ENCODE measurements at places on chromosomes 2 and 18.

GRCh38 chr18:76306685-76307292 lies 188.3 kb downstream of the ZNF516 start:
- DNase-seq: no peak

- DNase-seq: no peak
These were observed 26.5 kb downstream of the GPR39 start for GRCh38 chr2:132443106-132443505.

DNA sequence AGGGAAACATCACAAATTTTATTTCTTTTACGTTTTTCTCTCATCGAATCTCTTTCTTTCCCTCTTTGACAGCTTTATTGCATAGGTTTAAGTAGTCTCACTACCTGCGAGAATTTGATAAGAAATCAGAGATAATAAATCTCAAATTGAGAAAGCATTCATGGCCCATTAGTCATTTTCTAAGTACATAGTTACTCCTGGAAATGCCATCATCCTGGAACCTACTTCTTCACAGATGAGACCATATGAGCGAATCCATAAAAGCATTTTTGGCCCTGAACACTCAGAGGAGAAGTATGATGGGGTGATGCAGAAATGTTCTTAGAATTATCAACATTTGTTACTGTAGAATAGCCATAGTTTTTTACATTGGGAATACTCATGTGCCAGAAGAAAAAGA lies 138.0 kb upstream of the ARHGAP28 start:
- peak; percentile 47 for DNase-seq

DNA sequence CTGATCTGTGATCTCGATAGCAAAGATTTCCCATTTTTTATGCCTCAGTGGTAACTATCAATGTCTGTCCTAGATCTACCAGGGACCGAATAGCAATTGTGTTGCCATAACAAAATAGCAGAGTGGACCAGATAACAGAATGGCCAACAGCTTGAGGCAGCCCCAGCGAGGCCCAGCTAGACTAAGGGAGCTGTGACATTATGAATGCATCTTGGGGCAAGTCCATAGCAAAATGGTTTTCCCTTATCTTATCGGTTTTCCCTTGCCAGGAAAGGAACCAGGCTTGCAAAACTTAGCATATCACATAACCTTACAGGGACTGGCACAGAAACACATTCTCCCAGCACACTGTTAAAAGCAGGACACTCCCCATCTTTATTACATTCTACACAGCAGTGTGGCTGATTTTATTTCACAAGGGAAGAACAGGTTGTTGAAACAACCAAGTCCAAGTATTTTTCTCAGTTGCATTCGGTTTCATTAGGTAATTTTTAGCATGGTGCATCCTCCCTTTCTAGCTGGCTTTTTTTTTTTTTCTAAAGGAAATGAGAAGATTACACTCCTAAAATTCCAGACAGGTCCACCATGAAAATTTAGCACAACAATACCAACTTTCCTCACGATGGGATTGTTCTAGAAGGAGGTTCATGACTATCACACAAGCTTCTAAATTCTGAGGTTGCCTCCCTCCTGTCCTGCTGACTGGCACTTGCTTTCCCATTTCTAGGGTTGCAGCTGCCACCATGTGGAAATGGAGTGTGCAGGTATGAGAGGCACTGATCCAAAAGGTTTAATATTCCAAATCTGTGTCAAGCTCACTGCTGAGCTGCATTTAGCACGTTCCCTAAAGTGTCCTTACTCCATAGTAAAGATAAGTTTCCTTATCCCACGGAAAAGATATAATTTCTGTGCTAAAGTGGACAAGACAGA lies 97.0 kb upstream of the SLC35G4 start:
- no peak for DNase-seq

DNA sequence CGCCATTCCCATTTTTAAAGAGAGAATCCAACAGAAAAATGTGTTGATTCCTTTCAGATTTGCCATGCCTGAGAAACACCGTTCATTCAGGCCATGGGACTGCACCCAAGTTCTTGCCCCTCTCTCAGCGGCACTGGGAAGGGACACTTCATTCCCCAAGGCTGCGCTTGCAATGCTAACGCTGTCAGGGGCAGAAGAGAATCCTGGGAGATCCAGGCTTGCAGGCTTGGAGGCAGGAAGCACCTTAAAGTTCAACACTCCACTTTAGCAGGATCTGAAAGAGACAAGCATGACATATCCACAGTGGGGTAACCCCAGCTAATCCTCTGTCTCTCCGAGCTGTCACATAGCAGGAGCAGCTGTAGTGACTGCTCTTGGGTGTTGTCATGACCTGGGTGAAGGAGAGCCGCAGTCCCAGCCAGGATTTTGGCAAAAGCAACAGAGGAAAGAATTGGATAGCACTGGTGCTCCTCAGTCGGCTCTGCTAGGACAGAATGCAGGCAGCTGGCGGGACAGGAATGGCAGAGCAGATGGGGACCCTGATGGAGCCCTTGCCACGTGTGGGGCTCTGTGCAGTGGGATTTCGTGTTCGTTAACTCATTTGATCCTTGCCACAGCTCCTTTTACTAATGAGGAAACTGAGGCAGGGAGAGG lies 22.0 kb upstream of the ODC1 start:
- no peak for DNase-seq

GRCh38 chr2:120210270-120210693 lies 12.9 kb downstream of the TMEM185B start:
- DNase-seq: no peak

GRCh38 chr2:47771211-47771610 lies 11.7 kb upstream of the MSH6 start:
- peak; percentile 88 for DNase-seq

- DNase-seq: no peak
These were observed 15.4 kb downstream of the FN1 start for GRCh38 chr2:215420471-215420935.
